ENCODE measurements at places on chromosomes 1 and 21.
A peak's percentile ranks its signal among the peaks of the same experiment; 100 is the strongest.

DNA sequence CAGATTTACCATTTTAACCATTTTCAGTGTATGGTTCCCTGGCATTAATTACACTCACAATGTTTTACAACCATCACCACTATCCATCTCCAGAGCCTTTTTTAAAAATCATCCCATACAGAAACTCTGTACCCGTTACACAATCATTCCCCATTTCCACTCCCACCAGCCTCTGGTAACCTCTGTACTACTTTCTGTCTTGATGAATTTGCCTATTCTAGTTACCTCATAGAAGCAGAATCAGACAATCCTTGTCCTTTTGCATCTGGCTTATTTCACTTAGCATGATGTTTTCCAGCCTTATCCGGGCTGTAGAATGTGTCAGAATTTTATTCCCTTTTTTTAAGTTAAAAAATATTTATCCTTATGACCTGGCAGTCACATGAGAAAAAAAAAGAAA lies 33.0 kb downstream of the PGM1 start:
- no peak for DNase-seq

- DNase-seq = no peak
Measured at GRCh38 chr1:224929335-224930237, at the start of gene DNAH14. TSS of gene DNAH14 (plus strand) at chr1:224929675. CDS start at chr1:224952703, 23,028 bp downstream.

DNA sequence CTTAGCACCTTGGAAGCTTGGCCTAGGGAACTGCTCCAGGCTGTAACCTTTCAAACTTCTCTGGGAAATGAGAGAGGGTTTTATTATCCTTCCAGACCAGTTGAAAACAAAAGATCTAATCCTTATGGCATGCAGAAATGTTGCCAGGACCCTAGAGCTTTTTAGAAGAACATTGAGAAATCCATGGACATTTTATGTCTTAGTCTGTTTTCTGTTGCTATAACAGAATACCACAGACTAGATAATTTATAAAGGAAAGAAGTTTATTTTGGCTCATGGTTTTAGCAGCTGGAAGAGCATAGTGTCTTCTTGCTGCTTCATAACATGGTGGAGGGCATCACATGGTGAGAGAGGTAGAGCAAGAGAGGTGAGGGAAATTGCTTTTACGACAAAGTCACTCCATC lies 25.8 kb downstream of the OSBPL9 start:
- DNase-seq = no peak

GRCh38 chr1:194004146-194004545 lies 817.7 kb upstream of the B3GALT2 start:
- DNase-seq = no peak

GRCh38 chr1:191707288-191707687 lies 451.0 kb upstream of the RGS18 start:
- no peak for DNase-seq

GRCh38 chr21:26331205-26331980 lies 160.8 kb upstream of the APP start:
- no peak for DNase-seq

GRCh38 chr1:193626695-193627094 lies 440.3 kb upstream of the B3GALT2 start:
- DNase-seq = no peak

DNA sequence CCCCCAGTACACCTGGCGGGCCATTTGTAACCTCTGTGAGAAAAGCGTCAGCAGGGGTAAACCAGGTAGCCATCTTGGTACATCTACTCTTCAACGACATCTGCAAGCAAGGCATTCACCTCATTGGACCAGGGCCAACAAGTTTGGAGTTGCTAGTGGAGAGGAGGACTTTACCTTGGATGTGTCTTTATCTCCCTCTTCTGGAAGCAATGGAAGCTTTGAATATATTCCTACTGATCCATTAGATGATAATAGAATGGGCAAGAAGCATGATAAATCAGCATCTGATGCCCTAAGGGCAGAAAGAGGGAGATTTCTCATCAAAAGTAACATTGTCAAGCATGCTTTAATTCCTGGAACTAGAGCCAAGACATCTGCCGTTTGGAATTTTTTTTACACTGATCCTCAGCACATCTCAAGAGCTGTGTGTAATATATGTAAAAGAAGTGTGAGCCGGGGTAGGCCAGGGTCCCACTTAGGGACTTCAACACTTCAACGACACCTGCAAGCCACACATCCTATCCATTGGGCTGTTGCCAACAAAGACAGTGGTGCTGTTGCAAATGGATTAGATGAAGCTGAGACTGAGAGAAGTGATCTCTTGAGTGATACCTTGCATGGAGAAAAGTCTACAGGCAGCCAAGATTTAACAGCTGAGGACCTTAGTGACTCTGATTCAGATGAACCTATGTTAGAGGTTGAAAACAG lies 2.7 kb downstream of the ZBED6 start:
- no peak for DNase-seq

DNA sequence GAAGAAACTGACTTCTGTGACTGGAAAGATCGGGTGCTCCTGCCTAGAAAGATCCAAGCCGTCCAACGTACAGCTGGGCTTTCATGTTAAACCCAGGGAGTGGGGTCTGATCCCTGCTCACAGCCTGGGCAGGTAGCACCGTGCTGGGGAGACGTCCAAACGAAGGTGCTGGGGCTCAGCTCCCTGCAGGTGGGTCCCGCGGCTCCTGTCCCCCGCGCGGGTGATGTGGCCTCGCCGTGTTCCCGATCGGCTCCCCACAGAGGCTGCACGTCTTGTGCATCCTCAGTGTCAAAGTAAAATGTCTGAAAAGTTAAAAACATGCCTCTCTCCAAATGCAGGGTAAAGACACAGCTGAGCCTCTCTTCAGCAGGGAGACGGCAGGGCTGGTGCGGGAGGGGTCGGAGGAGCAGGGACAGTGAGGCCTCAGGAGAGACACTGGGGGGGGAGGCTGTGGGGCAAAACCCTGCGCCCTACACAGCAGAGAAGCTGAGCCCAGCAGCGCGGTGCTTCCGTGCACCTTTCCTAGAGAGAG lies 40.1 kb upstream of the COL6A2 start:
- DNase-seq = no peak

GRCh38 chr1:209318181-209319056 lies 265.1 kb upstream of the CAMK1G start:
- DNase-seq = no peak

GRCh38 chr1:208161656-208162375 lies 82.4 kb downstream of the PLXNA2 start:
- no peak for DNase-seq

GRCh38 chr1:29932626-29933025 lies 696.3 kb downstream of the PTPRU start:
- DNase-seq = no peak

- DNase-seq = no peak
Measured at GRCh38 chr1:235127203-235127602, 1.4 kb downstream of the TOMM20 start.

DNA sequence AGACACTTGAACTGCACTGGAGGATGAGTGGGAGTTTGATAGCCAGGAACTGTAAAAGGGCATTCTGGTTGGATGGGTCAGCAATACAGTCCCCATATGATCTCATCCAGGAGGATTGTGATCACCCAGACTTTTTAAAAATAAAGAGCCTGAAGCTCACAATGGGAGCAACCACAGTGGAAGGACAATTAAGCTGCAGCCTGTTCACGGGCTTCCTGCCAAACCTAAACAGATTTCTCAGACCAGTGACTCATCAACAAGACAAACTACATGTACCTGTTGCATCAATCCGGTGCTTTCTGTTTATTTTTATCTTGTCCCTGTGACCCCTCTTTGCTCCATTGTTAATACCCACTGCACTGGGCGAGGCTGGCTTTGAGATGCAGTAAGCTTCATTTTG lies 52.3 kb downstream of the PAPPA2 start:
- DNase-seq = no peak

- peak; percentile 83 for DNase-seq
Measured at GRCh38 chr1:157105988-157106812, 6.6 kb upstream of the ETV3L start.

DNA sequence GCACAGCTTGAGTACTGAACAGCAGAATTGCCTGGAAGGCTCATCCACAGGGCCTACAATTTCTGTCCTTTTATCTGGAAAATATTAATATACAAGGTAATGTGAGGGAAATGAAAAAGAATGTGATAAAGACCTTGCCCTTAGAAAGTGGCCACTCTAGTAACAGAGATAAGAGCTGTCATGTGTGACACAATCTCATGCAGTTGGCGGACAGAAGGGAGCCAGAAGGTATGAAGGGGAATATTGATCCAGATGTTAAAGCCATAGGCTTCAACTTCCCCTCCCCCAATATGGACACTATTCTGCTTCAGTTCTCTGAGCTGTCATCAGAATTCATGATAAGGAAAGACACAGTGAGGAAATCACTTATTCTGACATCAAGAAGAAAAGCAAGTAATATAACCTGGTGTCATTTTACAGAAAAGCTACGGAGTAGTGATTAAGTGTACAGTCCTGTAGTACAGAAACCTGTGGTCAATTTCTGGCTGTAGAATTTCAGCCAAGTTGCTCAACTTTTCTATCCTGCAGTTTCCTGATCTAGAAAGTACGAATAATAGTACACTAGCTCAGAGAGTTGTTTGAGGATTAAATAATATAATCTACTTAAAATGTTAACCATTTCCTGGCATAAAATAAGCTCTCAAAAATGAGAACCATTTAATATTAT lies 572.1 kb downstream of the DPYD start:
- DNase-seq = no peak

DNA sequence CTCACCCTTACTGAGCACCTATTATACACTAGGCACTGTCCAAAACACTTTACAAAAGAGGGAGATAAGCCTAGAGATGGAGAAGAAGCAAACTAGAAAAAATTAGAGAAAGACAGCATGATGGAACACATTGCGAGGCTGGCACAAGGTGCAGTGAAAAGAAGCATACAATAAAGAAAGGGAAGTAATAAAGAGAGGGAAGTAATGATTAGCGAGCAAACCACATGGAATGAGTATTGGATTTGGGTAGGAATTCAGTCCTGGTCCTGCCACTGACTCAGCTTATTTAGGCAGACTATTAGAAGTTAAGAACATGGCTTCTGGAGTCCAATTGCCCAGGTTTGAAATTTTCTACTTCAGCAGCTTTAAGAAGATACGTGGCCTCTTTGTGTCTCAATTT lies 32.6 kb upstream of the FNBP1L start:
- no peak for DNase-seq

- peak; percentile 85 for DNase-seq
Measured at GRCh38 chr1:84998642-84999280, 1.8 kb upstream of the MCOLN2 start.

GRCh38 chr1:80673935-80674597 lies 1126.7 kb upstream of the ADGRL2 start:
- DNase-seq = no peak

- no peak for DNase-seq
Measured at GRCh38 chr1:95532335-95532734, 298.3 kb downstream of the RWDD3 start.

- no peak for DNase-seq
Measured at GRCh38 chr1:209620487-209620884, 31.7 kb downstream of the LAMB3 start.

DNA sequence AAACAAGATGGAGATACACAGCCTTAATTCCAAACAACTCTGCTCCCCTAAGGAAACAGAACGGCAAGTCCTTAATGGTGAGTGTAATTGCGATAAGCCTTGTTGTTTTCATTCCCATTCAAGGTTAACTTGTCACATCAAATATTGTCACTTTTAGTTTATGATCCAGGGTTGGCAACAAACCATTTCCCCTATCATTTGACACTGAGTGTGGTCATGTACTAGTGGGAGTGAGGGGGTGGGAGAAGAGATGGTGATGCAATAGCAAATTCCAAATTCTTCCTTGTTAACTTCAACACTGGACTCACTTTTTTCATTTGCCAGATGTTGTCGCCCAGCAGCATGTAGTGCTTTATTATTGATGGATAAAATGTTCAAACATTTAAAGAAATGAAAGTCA lies 140.4 kb downstream of the ZNF326 start:
- no peak for DNase-seq

- DNase-seq = no peak
Measured at GRCh38 chr1:91712393-91712792, 173.6 kb downstream of the TGFBR3 start.

DNA sequence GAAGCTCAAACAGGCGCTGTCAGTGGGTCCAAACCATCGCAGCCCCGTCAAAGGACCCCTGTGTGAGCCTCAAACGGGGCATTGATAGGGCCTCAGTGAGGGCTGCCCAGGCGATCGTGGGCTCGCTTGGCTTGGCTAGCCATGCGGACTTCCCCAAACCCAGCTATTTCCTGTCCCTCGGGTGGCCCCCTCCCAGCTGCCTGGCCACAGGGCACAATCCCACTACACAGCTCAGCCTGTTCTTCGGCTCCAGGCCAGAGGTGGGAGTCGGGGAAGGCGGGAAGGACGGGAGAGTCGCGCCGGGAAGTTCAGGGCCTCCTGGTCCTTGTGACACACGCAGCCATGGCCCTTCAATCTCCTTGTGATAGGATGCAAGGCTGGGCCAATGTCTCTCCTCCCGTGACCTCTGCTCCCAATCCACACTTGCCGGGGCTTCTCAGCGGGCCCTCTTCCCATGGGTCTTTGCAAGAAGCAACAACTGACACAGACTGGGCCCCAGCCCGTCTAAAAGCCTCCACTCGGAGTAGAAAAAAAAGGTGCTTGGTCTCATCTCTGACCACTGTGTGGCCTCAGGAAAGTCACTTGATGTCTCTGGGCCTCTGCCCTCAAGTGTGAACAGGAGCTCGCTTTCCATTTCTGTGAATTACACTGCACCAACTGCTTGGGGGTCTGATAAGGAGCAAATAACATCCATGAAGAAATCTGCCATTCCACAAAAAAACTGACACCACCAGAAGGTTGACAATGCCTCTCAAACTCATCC lies 7.1 kb upstream of the MATN1 start:
- DNase-seq = no peak

DNA sequence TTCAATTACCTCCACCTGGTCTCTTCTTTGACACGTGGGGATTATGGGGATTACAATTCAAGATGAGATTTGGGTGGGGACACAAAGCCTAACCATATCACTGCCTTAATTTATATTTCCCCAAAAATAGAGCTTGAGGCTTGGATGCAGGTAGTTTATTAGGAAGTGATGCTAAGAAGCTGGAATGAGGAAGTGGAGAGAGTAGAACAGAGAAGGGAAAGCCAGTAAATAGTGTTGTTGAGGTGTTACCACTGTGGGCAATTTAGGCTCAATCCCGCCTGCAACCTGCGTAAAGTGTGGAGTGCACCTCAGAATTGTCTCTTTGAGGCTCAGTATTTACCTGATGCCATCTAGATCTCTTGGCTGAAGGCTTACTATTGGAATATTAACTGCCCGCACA lies 4.9 kb upstream of the DOCK7 start:
- DNase-seq = peak; percentile 20

GRCh38 chr1:17579951-17580939 lies 40.7 kb downstream of the ARHGEF10L start:
- DNase-seq = peak; percentile 24

DNA sequence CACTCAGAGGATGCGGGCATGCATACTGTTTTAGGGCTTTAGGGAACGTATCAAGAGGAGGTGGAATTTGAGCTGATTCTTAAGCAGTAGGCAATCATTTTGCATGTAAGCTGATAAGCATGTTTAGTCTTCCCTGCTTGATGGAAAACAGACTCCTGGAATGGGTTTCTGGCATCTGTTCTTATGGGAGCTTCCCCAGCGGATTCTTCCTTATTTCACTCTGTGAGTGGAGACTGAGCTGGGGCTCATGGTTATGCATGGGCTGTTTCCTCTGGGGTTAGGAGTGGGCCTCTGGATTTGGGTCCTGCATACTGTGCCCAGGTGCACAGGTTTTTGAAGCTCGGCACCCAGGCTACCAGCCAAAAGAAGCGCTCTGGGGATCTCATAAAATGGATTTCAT lies 93.4 kb downstream of the DIRAS3 start:
- DNase-seq = no peak

GRCh38 chr1:121414905-121415304 lies 230.1 kb downstream of the SRGAP2C start:
- DNase-seq = peak; percentile 8
